ENCODE measurements at places on chromosomes 16 and 17.

- DNase-seq: peak; percentile 4
Observed at GRCh38 chr16:89114159-89114981, 20.7 kb downstream of the ACSF3 start.

GRCh38 chr17:14664511-14664910 is 363.6 kb downstream of the HS3ST3B1 start:
- no peak for DNase-seq

DNA sequence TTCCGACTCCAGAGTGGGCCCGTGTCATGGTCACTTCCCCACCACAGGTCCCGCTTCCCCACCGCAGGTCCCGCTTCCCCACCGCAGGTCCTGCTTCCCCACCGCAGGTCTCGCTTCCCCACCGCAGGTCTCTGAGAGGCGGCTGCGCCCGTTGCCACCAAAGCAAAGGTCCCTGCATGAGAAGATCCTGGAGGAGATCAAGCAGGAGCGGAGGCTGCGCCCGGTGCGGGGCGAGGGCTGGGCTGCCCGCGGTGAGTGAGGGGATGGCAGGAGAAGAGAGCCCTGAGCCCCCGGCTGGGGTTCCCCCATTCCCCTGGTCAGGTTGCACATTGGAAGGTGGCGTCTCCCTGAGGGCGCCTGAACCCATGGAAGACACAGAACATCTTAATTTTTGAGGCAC is 17.4 kb upstream of the TCF25 start:
- DNase-seq: no peak

DNA sequence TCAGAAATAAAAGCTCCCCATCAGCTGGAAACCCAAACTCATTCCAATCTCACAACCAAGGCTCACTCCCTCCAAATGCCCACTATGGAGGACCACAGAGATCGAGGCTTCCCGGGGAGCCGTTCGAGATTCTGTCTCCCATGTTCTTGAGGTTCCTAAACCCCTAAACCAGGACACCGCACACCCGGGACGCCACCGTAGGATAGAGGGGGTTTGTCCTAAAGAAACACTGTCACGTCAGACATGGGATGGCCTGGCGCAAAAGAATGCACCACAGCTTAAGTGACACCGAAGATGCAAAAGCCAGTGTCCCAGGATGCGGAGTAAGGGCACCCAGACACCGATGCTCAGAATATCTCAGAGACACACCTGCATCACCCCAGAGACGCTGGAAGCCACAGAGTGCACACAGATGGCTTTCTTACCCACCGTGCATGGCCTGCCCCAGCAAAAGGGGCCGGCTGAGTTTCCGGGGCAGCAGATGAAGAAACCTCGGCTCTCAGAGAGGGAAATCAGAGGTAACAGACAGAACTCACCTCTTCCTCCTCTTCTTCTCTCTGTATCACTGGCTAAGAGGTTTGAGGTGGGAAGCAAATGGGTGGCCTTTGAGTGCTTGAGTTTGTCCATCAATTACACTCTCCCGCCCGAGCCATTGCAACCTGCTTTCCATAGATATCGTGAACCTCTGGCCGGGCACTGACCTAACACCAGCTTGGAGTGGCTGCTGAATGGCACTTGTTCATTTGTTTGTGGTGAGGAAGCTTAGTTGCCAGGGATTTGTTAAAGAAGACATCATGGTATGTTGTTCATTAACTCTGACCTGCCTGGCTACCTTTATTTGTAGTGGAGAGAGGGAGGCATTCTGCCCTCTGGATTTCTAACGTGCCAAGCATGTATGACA is 65.1 kb upstream of the TNRC6C start:
- no peak for DNase-seq

DNA sequence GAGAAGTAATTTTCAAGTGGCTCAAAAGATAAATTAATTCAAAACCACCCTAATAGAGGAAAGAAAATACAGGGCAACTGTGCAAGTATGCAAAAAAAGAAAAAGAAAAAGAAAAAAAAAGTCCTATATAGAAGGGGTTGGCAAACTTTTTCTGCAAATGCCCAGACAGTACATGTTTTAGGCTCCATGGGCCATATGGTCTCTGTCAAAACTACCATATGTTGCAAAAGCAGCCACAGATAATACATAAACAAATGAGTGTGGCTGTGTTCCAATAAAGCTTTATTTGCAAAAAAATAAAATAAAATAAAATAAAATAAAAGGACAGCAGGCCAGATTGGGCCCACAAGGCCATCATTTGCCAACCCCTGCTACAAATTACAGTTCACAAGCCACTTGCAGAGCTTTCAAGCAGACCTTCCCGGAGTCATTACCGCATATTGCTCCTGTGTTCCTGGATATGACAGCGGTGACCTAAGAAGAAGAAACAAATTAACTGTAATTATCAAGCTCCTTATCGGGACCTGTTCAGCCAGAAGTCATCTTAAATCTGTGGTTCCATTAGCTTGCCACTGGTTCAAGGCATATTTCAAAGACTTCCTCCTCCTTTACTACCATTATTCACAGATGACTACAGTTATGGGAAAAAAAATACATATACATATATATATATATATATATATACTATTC is 15.9 kb downstream of the ZC3H7A start:
- DNase-seq: peak; percentile 44

GRCh38 chr16:81564421-81564911 is 119.9 kb downstream of the CMIP start:
- no peak for DNase-seq

- peak; percentile 72 for DNase-seq
Observed at GRCh38 chr17:66200685-66201092, 8.8 kb upstream of the CEP112 start.

DNA sequence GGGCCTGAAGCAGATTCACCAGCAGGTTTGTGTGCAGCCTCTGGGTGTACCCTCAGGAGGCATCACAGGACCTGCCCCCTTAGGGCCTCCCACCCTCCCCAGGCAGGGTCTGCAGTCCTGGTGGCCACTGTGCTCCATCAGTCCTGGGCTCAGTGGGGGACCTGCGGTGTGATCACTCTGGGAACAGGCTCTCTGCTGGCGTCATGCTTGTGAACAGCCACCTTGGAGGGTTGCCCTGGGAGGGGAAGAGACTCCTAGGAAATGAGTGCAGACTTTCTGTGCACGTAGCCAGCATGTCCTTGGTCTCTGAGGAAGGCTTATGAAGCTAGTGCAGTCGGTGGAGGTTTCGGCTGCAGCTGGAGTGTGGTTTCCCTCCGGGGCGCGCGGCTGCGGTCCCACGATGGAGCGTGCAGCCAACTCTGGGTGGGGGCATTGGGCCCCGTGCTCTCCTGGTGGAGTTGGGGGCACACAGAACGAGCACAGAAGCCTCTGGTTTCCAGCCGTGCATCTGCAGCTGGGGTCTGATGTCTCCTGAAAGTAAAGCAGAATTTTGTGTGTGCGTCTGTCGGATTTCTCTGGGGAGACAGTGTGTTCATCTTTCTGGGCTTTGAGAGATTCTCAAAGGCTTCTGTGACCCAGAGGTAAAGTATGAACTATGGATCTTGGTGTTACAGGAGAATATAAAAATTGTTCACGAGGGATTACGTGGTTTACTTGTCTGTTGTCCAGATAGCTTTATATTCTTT is 68.1 kb upstream of the ZNF750 start:
- DNase-seq: no peak

- DNase-seq: no peak
Observed at GRCh38 chr17:73013301-73013700, 79.2 kb downstream of the SLC39A11 start.

- DNase-seq: no peak
Observed at GRCh38 chr16:68793401-68793857, 49.9 kb upstream of the TANGO6 start.

GRCh38 chr17:61384692-61385576 is 14.7 kb upstream of the TBX2 start:
- DNase-seq: peak; percentile 96

DNA sequence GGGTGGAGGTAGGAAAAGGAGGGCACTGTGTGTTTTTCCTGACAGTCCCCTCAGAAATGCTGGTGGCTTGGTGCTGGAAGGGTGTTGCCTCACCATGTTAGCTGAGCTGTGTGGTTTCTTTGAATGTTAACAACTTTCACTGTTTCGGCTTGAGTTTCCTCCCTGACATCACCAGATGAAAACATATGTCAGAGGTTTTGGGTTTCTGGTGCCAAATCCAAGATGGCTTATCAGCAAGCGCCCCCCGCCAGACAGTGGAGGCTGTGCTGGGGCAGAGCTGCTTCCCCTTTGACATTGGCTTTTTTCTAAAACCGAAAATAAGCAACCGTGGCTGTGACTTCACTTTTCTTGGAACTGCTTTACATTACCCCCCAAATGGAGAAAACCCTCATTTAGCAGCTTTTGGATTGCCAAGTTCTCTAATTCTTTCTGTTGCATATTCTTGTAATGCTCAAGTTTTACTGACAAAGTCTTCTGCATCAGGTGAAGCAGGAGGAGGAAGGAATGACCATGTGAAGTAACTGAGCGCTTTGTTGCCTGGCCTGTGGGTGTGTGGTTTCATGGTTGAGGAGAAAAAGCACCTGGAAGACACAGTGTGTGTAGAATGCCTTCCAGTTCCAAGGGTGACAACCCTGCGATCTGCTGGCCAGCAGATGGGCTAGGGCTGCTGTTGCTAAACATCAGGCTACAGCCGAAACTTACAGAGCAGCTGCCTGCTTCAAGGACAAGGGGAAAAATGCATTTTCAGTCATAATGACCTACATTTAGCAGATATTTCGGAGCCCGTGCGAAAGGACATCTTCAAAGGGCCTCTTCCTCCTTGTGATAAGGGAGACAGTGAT is 9.7 kb downstream of the RMI2 start:
- no peak for DNase-seq

DNA sequence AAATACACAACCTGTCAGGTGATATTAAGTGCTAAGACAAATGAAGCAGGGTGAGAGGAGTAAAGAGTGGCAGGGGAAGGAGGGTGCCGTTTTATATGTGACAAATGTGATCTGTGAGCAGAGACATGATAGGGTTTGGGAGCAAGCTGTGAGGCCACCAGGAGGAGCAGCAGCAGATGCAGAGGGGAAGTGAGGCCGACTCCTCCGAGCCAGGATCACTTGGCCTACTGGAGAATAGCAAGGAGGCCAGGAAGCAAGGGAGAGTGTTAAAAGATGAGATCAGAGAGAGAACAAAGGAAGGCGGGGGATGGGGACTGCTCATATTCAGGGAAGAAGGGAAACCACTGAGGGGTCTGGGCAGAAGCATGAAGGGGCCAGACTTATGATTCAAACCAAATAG is 129.4 kb downstream of the TANGO6 start:
- DNase-seq: peak; percentile 33

DNA sequence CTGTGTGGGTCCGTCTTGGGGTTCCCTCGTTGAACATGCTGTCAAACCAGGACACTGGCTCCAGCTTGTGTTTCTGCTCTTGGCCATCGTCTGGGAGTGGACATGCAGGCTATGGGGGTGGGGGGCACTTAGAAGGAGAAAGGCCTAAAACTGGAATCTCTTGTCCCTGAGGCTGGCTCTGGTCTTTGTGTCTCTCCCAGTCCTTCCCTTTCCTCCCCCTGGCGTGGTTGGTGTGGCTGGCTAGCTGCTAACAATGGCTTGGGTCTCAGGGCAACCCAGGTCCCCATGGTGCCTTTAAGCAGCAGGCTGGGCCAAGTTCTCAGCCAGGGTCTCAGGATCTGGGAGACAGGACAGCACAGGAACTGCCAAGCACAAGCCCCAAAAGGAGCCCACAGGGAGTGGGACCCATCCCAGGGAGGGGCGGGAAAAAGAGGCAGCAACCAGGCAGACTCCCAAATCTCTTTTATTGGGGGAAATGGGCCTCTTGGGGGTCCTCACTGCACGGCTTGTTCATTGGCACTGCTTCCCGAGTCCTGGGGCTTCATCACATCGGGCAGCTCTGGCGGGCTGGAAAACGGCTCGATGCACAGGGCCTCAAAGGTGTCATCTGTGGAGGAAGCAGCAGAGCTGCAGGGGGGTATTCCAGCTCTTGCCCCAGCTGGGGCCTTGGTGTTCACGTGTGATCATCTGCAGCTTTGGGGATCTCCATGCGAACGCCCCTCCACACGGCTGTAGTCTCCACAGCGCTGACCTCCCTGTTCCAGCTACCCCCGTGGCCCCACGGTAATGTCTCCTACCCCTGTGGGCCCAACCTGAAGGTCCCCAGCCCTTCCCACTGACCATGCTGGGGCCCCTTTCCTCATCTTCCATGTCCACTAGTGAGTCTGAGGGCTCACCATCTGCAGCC is 5.3 kb downstream of the ELOB start:
- DNase-seq: no peak

DNA sequence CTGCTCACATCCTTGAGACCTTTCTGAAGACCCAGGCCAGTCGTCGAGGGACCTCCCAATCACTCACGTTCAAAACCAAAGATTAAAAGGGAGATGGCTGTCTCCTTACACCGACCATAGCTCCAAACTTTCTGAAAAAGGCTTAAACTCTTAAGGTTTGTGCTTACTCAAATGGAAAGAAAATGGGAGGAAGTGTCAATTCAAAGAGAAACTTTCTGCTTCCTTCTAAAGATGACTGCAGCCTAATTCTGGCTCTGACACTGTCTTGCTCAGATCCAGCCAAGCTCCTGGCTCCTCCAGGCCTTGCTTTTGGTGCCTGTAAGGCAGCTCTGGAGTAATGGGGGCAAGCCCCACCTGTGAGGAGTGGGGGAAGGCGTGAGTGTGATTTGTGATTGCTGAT is 54.9 kb upstream of the WSB1 start:
- no peak for DNase-seq

DNA sequence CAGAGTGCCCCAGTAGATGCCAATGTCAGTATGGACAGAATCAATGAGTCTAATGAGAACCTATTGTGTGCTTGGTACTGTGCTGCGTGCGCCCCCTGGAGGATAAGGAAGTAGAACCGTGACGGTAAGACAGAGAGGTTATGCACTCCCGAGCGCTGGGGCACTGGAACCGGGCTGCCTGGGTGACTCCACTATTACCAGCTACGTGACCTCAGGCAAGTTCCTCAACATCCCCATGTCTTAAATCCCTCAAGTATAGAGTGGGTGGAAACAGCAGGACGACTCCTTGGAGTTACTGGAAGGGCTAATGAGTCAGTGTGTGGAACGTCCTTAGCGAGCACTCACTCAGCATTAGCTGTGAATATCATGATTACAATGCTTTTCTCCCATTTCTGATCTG is 16.2 kb downstream of the CHST4 start:
- DNase-seq: peak; percentile 71

- no peak for DNase-seq
Observed at GRCh38 chr17:72613806-72614292, 478.6 kb downstream of the SLC39A11 start.

DNA sequence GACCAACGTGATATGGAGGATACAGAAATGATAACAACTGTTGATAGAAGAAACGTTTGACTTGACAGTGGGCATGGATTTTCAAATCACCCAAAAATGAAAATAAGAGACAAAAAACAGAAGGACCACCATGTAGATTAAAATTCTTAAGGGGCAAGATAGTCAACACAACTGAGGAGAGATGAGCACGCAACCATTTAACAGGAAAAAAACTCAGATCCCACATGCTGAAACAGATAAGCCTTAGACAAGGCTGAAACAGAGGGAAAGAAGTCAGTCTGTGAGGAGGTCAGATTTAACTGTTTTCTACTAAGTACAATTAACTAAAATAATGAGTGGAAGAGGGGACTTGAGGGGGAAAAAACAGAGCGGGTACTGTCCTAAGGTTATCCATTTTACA is 21.2 kb downstream of the RNF43 start:
- DNase-seq: no peak

Measured in BE2C (cell line).